LHCN-M2 (cell line): ENCODE measurements at places on chromosomes 1 and 21.
A peak's percentile ranks its signal among the peaks of the same experiment; 100 is the strongest.

DNA sequence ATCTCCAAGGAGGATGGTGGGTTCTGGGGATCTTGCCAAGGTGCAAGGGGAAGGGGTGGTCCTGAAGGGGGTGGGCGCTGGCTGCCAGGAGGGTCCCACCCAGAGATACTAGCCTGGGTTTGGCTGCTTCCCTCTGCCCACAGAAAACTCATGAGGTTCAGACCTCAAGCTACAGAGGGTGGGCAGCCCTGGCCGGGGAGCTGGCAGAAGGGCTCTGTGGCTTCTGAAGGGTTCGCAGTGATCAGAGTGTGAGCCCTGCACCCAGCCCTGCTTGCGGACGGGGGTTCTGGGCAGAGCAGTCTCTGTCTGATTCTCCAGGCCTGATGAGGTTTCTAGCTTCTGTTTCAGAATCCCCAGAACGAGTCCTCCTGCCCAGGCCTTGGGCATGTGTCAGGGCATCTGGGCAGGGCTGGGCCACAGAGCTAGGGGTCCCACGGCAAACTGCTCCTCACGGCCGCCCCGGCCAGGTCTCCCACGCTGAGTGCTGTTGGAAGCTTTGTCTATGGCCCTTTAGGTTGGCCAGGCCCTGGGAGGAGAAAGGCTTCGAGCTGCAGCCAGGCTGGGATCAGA is 635 bp upstream of the MMEL1 start:
- DNase-seq, result no peak

DNA sequence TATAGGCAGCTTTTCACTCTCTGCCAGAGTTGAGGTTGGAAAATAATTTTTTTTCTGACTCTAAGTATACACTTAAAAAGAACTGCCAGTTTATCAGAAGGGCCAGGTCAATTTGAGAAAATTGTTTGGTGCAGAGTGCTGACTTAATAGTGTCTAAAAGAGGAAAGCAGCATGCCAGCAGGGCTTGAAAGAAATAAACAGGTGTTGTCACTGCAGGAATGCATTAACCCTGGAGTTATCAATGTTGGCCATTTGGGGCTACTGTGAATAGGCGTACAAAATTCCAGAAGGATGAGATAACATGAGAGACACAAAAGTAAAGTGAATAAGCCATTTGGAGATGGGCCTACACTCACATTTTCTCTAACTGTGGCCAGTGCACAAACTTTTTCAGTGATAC is 220.6 kb upstream of the PLD5 start:
- DNase-seq, result peak; percentile 93

- DNase-seq, result no peak
Observed at GRCh38 chr1:92459871-92460320, 26.8 kb downstream of the GFI1 start.

- no peak for DNase-seq
Observed at GRCh38 chr1:2547210-2548067, 8.7 kb upstream of the TNFRSF14 start.

- DNase-seq, result no peak
Observed at GRCh38 chr1:114502080-114502479, 8.9 kb downstream of the TRIM33 start.

DNA sequence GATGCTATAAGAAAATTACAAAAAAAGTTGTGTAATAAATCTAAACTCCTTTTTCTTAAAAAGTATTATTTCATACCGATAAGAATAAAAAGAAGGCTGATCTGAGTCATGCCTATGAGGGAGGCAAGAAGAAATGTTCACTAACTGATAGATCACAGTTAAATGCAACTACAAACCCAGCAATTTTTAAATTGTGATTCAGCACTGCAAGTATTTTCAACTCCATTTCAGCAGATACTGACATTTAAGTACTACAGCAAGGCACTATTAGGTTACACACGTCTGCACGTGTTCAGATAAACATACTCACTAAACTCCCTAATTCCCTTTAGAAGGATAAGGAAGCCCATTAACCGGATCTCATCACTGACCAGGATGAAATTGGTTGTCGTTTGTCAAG is 213.3 kb upstream of the ZRANB2 start:
- DNase-seq, result peak; percentile 44

DNA sequence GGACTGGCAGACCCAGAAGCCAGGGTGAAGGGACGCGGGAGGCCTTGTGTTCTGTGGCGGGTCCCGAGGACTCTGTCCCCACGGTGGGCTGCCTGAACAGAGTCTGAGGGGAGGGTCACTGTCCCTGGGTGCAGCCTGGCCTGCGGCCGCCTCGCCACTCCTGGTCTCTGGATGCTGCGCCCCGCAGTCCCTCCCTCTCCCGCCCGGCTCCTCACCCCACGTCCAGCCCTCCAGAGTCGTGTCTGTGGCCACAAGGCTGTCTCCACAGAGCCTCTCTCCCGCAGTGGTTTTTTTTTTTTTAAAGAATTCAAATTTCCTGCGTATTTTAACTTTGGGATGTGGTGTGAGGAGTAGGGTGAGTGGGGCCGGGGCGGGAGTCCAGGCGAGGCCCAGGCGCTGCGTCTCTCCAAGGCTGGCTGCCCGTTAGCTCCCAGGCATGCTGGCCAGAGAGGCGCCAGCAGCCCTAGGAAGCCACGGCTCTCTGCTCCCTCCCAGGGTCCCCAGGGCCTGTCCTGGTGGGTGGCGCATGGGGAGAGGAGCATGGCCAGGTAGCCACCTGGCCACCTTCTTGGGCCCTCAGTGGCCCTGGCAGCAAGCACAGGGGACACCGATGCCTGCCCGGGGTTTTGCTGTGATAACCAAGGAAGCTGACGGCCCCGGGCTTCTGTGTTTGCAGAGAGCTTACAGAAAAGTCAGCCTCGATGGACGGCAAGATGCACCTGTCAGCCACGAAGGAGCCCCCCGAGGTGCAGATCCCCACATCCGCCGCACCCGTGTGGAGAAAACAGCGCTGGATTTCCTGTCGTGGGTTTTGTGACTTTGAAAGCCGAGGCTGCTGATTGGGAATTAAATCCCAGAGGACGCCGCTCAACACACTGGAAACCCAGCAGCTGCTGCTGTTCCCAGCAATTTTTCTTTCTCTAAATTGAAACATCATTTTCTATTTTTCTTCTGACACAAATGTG is 72.8 kb downstream of the MORN1 start:
- DNase-seq, result no peak

GRCh38 chr1:55861676-55862340 is 646.6 kb upstream of the USP24 start:
- no peak for DNase-seq

DNA sequence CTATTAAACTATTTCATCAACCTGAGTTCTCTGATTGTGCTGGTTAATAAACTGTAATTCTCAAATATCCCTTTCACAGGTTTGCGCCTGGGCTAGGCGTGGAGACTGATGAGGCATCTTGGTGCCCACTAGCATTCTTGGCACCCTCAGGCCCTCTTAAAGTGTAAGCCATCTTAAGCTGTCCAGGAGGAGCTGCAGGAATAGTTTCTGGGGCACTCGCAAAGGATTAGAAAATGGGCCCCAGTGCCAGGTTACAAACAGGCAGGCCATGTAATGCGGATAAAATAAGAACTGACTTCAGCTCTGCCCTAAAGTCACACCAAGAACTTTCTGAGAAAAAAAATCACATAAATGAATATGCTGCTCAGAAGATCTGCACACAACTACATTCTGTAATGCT is 1.1 kb downstream of the CASQ2 start:
- no peak for DNase-seq

DNA sequence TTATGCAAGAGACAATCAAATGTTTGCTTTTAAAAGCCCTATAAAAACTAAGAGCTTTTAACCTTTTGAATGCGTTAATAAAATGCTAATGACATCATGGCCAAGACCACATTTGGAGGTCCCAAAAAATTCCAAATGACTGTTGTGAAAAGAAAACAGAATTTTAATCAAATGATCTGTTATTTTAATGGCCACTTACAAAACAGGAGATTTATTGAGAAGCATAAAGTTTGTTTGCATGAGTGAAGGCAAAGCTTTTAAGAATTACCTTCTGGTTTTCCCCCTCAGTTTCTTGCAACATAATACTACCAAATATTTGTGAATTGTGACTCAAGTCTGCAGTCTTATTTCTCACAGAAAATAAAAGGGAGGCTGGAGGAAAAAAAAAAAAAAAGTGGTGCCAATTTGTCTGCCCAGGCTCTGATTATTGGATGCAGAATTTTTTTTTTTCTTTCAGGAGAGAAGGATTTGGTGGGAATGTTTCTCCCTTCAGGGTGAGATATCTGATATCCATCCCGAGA is 60.7 kb downstream of the GORAB start:
- peak; percentile 13 for DNase-seq

GRCh38 chr1:229709500-229710013 is 83.5 kb downstream of the URB2 start:
- no peak for DNase-seq

DNA sequence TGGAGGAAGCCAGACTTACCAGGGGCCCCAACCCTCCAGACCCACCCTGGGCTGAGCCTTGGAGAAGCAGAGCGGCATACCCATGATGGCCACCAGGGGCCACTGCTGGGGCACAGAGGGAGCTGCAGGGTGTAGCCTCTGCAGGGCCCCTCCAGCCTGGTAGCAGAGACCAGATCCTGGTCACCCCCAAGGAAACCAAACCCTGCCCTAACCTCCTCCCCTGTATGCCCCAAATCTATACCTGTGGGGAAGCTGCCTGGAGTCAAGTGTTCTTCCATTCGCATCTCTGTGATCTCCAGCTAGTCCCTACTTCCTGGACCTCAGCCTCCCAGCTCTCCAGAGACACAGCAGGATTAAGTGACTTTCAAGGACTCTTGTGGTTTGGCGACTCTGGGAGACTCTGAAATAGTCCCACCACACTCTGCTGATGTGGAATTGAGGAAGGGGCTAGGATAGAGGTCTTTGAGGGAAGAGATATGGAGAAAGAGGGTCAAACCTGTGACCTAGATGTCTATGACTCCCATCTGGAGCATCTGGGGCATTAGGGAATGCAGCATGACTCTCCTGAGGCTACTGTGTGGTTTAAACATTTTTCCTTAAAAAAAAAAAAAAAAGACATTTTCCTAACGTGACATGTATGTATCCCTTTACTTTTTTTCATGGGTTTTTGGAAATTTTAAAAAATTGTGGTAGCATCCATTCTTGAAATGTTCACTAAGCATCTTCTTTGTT is 119.2 kb upstream of the IPO9 start:
- peak; percentile 61 for DNase-seq

- DNase-seq, result peak; percentile 46
Observed at GRCh38 chr21:41651830-41652229, 115.0 kb downstream of the RIPK4 start.

- peak; percentile 51 for DNase-seq
Observed at GRCh38 chr1:16055613-16056520, 12.3 kb downstream of the CLCNKB start.

GRCh38 chr1:117114877-117115276 is 6.7 kb downstream of the TRIM45 start:
- DNase-seq, result no peak
